ENCODE measurements at places on chromosomes 6 and 20. TPM values are rescaled to one million over a fixed set of nuclear protein-coding genes. Genes with fewer than 3 reads are reported as not detected.
A peak's percentile ranks its signal among the peaks of the same experiment; 100 is the strongest.

GRCh38 chr6:20202324-20202658 lies 10.0 kb downstream of the MBOAT1 start:
- DNase-seq = no peak

- no peak for DNase-seq
Measured at GRCh38 chr20:31835554-31835953, 9.8 kb downstream of the FOXS1 start.

GRCh38 chr6:18138906-18139305 lies 16.0 kb downstream of the TPMT start:
- no peak for DNase-seq

- DNase-seq = peak; percentile 46
Measured at GRCh38 chr6:25122001-25122400, 157.2 kb upstream of the CARMIL1 start.

DNA sequence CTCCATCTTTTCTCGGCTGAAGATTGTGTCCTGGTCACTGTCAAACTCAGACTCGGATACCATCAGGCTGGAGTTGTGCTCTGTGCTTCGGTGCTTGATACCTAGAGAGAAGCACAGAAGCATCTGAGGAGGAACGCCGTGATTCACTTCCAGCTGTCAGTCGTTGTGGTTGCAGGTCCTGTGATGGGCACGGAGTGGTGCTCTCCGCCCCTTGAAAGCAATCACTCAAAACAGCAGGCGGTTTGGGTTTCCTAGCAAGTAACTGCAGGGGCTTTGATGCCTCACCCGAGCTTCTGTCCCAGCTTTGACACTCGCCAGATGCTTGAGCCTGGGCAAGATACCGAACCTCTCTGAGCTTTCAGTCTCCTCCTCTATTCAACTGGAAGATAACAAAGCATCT lies 52.5 kb downstream of the ALDH5A1 start:
- no peak for DNase-seq

- no peak for DNase-seq
Measured at GRCh38 chr6:135819665-135820064, 31.8 kb upstream of the PDE7B start.

DNA sequence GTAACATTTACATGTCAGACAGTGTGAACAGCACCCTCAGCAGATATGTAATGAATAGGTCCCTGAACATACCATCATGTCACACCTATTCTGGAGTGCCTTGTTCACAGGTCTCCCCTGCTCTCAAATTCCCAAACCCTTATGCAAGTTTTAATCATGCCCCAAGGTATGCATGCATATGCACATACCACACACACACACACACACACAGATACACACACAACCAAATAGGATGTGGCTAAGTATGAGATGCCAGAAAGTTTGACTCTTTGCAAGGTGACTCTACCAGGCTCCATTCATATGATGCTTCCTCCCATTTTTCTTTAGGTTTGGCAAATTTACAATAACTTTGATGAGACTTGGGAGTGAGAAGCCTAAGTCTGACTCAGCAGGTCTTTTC lies 243.8 kb upstream of the IRAK1BP1 start:
- DNase-seq = no peak

GRCh38 chr6:137271245-137272183 lies 52.3 kb upstream of the IFNGR1 start:
- peak; percentile 61 for DNase-seq

GRCh38 chr6:167047554-167047953 lies 48.4 kb downstream of the CEP43 start:
- peak; percentile 15 for DNase-seq

- DNase-seq = no peak
Measured at GRCh38 chr6:170038251-170038650, 252.6 kb downstream of the DLL1 start.

DNA sequence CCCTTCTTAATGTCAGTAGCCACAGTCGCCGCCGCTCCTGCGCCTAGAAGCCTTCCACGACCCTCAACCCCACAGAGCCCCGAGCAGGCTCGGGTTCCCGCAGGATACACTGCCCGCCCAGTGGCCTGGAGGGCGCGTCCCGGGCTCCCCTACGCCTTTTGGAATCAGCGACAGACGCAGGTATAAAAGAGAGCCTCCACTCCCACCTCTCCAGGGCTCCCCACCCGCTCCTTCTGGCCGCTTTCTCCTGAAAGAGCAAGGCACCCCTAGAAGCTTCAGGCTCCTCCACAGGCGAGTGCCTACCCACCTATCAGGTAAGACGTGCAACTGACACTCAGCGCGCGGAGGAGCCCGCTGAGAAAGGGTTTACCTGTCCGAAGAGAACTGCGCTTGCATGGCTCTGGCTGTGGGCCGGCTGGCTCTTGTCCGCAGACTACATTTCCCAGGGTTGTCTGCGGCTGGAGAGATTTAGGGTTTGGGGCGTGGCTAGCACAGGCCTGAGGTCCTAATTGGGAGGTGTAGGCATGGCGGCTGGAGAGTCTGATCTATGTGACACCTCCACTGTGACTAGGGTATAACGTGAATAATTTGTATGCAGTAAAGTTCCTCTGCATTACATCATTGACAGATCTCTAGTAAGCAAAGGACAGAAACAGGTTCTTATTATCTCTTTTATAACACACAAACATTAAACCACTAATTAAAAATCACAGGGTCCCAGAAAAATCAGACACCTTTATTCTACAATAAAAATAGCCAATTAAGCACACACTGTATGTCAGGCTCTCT lies 13.5 kb upstream of the ZNF391 start:
- DNase-seq = peak; percentile 75

GRCh38 chr20:38325905-38326304 lies 20.4 kb upstream of the LBP start:
- DNase-seq = no peak

- DNase-seq = no peak
Measured at GRCh38 chr6:71642120-71642519, 244.2 kb upstream of the RIMS1 start.

DNA sequence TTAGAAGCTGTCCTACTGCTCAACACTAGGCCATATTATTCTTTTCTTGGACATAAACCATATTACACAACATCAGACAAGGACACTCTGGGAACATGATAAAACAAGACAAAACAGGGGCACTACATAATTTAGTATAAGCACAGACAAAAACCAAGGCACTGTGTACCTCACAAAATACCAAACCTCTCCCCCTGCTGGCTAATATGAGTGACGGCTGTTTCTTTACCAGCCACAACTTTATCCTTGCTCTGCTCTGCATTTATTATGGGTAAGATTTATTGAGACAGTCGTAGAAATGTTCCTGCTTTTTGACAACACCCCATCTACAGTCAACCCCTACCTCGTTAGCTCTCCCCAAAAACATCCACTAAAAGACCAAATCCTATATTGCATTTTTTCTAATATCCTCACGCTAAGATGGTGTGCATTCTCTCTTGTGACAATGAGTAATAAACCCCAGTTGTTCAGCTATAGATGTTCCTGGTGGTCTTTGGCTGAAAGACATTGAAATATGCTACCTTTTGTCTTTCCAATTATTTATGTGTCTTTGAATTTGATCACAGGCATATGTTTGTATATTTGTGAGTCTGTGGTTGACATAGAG lies 23.8 kb upstream of the POLR1H start:
- DNase-seq = no peak

- DNase-seq = peak; percentile 46
Measured at GRCh38 chr20:19815553-19815991, 57.5 kb downstream of the RIN2 start.

DNA sequence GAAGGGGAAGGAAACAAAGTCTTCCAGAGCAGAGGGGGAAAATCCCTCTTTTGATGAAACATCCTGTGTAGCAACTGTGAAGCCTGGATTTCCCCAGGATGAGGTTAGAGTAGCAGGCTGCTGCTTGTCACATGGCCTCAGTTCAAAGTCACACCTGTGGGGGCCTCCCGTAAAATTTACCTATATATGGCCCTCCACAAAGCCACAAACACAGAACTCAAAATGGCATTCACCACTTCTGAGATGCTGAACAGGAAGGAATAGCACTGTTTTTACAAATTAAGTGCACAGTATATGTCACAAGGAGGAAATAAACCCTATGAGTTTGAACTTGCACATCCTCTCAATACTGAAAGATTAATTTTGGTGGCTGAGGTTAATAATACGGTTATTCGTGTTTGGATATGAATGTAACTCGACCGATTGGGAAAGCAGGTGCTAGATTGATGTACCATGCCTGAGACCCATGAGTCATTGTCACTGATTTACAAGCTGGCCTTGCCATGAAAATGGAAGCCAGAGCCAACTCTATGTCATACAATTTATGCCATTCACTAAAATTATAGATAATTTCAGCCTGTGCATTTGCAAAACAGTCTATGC lies 70.6 kb downstream of the SGK1 start:
- DNase-seq = no peak

DNA sequence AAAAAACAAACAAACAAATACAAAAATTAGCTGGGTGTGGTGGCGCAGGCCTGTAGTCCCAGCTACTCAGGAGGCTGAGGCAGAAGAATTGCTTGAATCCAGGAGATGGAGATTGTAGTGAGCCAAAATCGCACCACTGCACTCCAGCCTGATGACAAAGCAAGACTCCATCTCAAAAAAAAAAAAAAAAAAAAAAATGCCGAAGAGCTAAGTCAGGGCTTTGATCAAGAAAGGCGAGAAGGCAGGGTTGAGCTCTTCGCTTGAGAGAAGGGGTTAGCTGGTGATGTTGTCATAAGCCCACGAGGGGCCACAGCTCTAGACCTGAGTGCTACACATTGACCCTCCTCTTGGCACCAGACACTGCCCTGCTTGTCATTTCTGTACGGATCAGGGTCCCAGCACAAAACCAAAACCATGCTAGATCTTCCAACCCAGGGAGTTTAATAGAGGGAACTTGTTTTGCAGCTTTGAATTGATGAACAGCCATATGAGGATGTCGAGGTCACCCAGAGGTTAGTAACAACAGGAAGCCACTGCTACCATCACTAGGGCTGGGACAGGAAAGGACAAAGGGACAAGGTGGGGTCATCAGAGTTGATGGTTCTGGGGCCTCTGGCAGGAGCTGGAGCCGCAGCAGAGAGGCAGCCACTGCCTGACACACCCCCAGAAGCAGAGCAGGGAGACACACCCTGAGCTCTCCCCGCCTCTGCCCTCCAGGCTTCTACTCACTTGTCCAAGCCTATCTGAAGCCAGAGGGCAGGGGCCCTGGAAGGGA lies 122.7 kb downstream of the SNX5 start:
- DNase-seq = no peak

DNA sequence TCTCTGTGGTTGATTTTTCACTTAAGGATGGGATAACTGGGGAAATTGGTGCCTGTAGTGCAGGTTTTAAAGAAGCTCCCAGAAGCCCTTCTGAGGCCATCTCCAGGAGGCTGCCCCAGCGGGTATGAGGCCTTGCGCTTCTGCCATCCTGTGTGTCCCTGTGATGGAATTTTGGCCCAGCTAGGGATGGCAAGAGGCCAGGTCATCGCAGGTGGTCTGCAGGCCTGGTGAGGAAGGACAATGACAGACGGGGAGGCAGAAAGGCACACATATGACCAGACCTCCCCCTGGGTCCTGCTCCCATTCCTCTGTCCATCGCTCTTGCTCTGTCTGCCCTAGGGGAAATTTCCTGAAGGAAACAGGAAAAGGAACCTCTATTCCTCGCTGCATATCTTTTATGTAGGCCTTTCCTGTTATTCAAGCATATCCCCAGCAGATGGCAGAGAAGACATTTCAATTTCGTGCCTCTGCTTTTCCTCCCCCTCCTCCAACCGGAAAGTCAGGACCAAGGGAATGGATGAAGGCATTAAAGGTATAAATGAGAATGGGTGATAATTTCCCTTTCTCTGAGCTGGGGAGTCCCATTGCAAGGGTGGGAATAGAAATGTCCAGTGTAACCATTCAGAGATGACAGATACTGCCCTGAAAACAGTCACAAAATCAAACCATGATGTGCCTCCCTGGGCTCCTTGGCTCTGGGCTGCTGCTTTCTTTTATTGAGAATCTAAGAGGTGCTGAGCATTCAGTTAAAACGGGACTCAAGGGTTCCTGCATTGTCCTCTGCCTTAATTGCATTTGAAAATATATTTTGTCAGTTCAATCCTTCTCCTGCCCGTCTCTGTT lies 17.6 kb upstream of the HLA-F start:
- DNase-seq = peak; percentile 62

- DNase-seq = no peak
Measured at GRCh38 chr6:142316791-142317368, 15.1 kb downstream of the ADGRG6 start.

Gene CPNE5
- 20.4 TPM for polyA plus RNA-seq

- no peak for DNase-seq
Measured at GRCh38 chr20:955111-955510, 39.0 kb upstream of the ANGPT4 start.

- no peak for DNase-seq
Measured at GRCh38 chr6:81735756-81736380, 16.6 kb downstream of the TENT5A start.

DNA sequence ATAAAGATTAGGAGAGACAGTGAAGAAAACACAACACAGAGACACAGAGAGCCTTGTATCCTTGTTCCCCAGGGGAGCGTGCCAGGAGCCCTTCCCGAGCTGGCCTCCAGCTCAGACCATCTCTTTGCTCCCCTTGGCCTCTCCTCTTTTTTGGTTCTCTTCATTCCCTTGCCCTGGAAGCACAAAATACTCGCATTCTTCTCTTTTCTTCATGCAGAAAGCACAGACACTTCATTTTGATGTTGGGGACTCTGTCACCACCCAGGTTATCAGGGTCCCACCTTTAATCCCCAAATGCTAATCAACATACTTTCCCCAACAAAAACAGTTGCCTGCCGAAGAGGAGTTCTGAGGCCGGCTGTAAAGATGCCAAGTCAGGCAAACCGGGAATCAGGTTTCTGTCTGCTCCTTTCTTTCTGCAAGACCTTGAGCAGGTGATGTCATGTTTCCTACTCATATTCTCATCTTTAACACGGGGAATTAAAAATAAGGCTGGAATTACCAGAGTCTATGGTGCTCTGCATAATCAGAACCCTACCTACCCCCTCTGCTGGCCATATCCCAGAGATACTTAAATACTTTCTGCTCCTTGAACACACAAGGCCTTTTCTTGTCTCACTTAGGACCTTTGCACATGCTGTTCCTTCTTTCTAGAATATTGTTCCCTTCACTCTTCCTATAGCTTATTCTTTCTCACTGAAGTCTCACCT lies 21.7 kb downstream of the TGM6 start:
- DNase-seq = peak; percentile 11

DNA sequence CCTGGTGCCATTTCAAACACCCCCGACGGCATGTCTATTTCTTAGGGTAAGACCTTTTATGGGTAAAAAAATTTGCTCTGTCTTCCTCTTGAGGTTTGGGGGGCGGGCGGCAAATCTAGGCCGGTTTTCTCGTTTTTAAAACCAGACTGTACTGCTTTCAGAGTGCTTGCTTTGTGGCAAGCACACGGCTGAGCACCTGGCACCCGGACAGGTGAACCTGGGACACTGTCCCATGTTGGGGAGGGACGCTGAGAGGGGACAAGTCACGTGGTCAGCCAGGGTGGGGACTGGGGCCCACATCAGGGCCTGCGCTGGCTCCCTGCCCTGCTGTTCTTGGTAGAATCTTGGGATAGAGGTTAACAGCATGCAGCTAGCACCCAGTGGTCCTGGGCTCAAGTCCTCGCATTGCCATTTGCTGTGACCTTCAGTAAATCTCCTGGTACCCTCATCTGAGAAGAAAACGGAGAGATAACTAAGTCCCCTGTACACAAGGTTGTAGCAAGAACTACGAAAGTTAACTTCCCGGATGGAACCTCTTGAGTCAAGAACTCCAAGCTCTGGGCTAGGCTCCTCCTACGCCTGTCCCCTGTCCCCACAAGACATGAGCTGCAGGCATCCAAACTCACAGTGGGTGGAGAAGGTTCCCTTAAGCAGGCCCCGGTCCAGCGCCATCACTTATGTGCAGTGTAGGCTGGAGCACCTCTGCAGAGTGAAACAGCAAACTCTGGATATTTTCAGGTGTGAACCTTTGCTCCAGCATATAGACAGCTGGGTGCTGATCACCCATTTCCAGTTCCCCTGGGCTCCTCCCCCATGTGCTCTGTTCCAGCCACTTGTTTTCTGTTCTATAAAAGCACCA lies 41.7 kb downstream of the PMEPA1 start:
- DNase-seq = no peak

All from muscle of back (tissue), 13 donors.